ENCODE measurements at places on chromosomes 6 and 20.

DNA sequence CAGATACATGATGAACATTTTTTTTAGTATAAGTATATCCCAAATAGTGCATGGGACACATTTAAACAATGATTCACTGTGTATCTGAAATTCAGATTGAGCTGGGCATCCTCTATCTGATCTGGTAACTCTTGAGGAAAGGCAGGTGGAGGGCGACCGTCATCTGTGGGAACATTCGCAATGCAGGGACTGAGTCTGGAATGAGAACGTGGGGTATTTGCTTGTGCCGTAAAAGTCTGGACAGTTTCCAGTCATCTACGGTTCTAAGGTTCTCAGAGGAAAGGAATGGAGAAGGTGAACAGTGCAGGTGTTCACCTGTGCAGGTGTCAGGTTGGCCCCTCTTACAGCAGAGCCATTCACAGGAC lies 22.6 kb downstream of the CTCFL start:
- no peak for DNase-seq

- DNase-seq, result no peak
Observed at GRCh38 chr6:157013649-157014304, 236.6 kb downstream of the ARID1B start.

GRCh38 chr6:7723041-7723447 lies 2.9 kb upstream of the BMP6 start:
- DNase-seq, result peak; percentile 73

- DNase-seq, result no peak
Observed at GRCh38 chr6:99019381-99019780, 71.6 kb upstream of the FBXL4 start.

DNA sequence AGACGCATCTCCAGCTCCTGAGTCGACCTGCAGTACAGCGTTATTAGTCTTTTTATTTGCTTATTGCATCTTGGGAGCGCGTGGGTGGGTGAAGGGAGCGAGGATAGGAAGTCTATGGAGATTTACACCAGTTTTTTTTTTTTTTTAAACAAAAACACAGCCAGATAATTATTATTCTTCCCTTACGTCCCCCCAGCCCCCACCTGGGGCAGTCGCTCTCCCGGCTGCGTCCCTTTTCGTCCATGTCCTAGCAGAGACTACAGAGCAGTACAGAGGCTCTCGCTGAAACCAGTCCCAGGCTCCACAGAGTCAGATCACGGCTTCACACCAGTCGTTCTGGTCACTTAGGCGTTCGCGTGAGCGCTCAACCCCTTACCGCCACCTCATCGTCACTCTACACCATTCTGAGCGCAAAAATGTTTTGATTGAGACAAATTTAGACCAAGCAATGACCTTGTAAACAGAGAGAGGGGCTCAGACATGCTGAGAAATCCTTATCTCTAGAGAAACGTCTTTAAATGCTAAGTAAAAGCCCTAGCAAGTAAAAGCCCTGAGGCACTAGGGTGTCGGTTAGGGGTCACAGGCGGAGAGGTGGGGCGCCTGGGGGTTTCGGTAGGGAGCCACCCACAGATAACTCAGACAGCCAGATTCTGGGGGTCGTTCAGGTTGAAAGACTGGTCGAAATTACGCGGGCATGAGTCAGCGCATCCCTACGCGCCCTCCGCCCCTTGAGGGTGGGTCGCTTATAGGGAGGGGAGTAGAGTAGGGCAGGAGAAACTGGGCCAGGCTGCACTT lies 975 bp upstream of the PPT2 start:
- no peak for DNase-seq

DNA sequence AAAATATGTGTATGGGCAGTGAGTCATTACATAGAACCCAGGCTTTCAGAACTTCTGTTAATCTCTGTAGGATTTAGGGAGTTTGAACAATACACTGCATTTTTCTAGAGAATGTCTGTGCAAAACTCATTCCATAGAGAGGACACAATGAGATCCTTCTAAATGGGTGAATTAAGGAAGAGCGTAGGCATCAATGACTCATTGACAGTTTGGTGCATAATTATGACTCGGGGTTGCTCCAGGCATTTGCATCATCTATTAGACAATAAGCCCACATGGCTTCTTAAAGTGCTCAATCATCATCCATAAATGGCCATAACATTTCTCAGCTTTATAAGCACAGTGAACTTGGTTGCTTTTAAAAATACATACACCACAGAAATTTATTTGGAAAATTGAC lies 625.5 kb downstream of the CDH26 start:
- DNase-seq, result no peak

GRCh38 chr6:139801571-139802321 lies 427.3 kb upstream of the CITED2 start:
- no peak for DNase-seq

- no peak for DNase-seq
Observed at GRCh38 chr6:14072084-14072483, 45.5 kb upstream of the CD83 start.

DNA sequence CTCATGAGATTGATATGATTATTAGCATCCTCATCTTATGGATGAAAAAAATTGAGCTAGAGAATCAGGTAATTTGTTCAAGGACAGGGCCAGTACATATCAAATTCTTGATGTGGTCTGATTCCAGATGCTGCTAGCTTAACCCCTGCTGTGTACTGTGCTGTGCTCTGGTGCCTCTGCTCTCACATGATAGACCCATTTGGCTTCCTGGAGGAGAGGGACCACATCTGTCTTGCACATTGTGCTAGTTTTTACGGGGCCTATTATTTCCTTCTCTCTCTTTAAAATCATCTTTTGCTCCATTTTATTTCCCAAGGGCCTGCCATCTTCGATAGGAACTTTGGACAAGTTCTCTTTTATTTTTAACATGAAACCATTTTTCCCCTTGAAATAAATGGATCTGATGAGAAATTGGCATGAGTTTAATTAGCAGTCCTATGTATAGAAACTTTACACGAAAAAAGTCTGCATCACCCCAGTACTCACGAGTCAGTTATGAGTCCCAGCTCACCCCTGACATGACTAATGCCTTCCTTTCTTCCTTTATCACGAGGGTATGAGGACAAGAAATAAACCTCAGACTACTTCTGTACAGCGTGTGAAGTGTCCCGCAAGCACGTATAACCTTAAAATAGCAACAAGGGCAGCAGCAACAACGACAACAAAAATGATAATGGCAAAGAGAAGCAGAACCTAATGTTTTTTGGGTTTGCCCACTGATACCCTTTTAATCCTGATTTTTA lies 26.5 kb downstream of the CD109 start:
- DNase-seq, result peak; percentile 79

DNA sequence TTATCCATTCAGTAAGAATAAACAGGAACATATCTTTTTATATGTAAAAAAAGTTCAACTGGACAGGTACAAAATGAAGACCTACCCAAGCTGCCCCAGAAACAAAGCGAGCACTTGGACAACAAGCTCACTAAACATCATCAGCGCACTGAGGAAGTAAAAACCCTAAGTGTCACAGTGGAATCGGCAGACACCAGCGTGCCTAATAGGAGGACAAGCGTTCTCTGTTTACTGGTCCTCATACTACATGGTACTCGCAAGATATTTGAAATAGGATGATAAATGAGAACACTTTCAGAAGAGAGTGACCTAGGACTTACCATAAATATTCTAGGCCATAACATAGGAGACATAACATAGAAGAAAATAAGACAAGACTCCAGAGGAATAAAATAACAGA lies 18.2 kb downstream of the MAP7 start:
- DNase-seq, result no peak

DNA sequence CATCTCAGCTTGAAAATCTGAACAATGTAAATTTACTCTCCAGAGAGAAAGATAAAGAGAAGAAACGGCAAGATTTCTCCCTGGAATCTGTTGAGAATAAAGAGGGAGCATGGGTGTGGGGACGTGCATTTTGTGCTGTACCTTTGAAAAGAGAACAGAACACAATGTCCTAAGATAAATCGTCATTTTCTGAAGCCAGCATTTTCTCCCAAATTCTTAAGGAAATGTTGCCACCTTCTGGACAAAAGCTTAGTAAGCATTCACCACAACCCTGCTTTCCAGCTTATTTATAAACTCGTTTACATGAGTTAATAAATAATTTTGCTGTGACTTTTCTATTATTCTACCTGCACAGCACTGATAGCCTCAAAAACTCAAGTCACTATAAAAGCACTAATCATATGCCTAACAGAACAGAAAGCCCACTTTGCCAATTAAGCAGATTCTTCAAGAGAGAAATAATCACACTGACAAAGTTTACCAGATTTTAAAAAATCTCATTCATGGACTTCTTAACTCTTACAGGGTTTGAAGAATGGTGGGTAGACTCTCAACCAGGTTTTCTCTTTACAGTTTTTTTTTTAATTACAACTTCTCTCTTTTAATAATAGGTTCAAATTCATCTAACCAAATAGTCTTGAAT lies 155.8 kb downstream of the MBOAT1 start:
- DNase-seq, result peak; percentile 38

DNA sequence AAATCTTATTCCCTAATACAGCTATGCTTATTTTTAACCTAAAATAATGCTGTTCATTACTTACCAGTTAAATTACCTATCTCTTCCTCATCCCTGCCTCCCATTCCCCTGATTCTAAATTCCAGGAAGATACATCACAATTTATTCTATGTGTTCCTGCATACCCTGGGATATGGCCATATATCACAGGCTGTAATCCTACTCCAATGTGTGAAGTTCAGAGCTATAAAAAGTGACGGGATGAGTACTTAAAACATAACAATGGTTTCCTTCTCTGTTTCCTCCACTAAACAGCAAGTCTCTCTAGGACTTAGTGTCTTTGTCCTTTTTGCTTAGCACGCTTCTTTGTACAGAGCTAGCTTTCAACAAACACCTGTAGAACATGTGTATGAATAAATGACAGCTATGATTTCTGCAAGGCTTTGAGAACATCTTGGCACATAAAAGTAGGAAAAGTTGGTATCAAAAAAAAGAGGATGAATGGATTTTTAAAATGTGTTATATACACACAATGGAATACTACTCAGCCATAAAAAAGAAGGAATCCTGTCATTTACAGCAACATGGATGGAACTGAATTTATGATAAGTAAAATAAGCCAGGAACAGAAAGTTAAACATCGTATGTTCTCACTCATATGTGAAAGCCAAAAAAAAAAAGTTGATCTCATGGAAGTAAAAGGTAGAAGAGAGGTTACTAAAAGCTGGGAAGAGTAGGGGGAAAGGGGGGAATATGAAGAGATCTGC lies 45.8 kb downstream of the SESN1 start:
- DNase-seq, result no peak

DNA sequence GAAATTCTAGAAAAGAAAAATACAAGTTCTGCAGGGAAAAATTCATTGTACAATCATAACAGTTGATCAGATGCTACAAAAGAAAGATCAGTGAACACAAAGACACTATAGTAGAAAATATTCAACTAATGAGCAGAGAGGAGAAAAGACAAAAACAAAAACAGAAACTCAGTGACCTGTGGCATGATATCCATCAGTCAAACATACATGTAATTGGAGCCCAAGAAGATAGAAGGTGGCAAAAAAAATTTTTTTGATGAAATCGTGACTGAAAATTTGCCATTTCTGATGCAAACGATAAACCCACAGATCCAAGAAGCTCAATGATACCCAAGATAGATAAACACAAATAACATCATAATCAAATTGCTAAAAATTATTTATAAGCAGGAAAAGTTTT lies 13.1 kb upstream of the FOXQ1 start:
- DNase-seq, result no peak

GRCh38 chr6:72623808-72624207 lies 1.9 kb downstream of the KCNQ5 start:
- DNase-seq, result no peak

GRCh38 chr6:9126878-9127560 lies 691.7 kb upstream of the SLC35B3 start:
- DNase-seq, result peak; percentile 19

DNA sequence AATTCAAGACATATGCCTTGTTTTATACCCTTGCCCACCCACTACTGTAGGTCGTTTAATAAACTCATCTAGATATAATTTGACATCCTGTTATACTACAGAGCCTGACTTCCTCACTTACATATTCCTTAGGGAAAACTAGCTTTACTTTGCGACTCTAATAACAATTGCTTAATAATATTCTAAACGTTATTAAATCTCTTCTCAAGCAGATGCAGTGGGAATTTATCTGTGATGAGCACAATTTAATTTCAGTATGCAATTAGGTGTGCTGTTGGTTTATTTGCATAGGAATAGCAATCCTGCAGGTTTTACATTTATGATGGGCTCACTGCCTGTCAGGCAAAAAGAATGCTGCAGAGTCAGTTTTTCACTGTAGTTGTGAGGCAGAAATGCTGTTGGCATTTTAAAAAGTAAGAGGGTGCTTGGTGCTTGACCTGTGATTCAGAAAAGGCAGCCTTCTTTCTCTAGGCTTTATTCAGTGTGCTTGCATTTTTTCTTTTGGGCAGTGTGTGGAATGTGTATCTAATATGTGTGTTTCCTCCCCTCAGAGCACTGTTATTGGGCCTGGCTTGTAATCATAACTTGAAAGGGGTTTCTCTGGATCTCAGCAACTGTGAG lies 152.3 kb upstream of the SCGN start:
- no peak for DNase-seq

- no peak for DNase-seq
Observed at GRCh38 chr6:33783781-33784520, 5.0 kb downstream of the LEMD2 start.

- peak; percentile 80 for DNase-seq
Observed at GRCh38 chr20:51695574-51696303, 72.5 kb downstream of the ATP9A start.

- DNase-seq, result no peak
Observed at GRCh38 chr6:42436825-42437224, 14.9 kb downstream of the TRERF1 start.

GRCh38 chr20:9092655-9093054 lies 23.8 kb downstream of the PLCB4 start:
- DNase-seq, result no peak

DNA sequence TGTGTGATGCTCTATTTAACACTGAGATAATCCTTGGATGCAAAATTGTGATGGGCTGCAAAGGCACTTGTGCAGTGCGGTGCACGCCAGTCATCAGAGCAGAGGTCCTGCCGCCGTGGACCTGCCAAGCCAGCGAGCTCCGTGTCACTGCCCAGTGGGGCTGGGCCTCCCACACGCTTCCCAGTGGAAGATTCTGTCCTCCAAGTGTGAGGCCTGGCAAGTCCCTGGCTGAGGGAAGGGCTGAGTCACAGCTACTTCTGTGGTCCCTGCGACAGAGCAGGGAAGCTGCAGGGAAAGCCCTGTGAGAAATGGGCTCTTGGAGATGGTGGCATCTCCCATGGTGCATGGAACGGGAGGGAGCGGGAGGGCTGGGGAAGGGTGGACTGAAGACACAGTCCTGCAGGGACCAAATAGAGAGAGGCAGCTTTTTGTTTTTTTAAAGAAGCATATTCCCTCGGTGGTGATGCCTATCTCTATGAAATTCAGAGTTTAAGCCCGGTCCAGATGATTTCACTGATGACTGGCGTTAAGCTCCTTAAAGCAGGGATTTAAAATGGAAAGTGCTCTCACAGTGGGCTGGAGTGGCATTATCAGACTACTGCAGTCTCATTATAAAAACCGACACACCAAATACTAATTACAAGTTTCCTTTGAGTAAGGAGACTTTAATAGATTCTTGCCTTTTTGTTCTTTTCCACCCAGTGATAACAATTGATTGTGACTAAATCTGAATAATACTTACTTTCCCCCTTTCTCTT lies 413.7 kb downstream of the QKI start:
- no peak for DNase-seq

- no peak for DNase-seq
Observed at GRCh38 chr6:28496099-28496779, 19.4 kb downstream of the GPX6 start.
